Progenitor cell of endocrine pancreas (in vitro differentiated cells): ENCODE measurements at places on chromosomes 6 and 20.

GRCh38 chr6:28865401-28866204 lies 58.2 kb downstream of the TRIM27 start:
- DNase-seq: no peak

GRCh38 chr6:43091020-43091419 lies 14.9 kb downstream of the PTK7 start:
- DNase-seq: no peak

DNA sequence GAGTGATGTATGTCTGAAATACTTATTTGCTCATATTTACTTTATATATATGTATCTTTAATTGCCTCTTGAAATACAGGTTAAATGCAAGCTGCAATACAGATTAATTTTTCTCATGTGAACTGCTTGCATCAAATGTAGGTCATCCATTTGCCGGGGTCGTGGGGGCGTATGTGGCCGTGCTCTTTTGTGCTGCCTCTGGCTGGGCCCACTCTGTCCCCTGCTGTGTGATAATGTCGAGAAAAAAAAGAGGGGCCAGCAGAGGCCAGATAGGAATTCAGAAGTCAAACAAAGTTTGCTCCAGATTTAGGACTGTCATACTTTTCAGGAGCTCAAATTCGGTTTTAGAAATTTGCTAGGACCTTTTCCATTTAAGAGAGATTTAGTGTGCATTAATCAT lies 459.6 kb upstream of the SOX4 start:
- DNase-seq: no peak

DNA sequence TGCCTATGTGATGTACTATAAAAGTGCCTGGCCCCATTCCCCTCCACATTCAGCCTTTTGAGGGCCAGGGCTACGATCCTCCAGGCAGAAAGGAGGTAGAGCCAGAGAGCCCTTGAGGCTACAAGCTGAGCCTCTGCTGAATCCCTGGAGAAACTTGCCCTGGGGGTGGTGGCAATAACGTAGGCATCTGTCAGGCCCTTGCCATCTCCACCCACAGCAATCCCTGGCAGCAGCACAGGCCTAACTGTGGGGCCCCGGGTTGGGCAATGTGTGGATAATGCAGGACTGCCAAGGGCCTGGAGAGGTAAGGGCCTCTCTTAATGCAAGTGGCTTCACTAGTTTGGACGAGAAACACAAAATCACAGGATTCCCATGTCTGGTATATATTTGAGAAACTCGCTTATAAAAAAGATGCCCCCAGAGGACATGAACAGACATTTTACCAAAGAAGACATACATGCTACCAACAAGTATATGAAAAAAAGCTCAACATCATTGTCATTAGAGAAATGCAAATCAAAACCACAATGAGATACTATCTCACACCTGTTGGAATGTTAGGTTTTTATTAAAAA lies 99.0 kb downstream of the QRSL1 start:
- no peak for DNase-seq

GRCh38 chr20:1667502-1668085 lies 10.0 kb upstream of the SIRPG start:
- DNase-seq: no peak

DNA sequence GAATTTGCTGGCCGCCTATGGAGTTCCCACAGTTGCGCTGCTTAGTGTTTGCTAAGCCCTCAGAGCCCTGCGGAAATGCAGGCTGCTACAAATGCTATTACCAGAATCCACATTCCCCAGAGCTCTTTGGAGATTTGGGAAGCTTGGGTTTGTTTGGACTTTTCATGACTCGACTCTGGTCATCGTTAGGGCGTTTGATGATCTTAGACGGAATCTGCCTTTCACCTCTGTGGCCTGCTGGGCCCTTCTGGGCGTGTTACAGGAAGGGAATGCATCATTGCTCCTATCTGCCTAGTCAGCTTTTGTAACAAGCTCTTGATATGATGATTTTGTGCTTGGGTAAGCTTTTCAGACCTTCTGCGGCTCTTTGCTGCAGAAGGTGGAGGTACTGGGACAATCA lies 50.8 kb downstream of the EYA2 start:
- DNase-seq: no peak
